ENCODE measurements at places on chromosomes 12 and 14.

DNA sequence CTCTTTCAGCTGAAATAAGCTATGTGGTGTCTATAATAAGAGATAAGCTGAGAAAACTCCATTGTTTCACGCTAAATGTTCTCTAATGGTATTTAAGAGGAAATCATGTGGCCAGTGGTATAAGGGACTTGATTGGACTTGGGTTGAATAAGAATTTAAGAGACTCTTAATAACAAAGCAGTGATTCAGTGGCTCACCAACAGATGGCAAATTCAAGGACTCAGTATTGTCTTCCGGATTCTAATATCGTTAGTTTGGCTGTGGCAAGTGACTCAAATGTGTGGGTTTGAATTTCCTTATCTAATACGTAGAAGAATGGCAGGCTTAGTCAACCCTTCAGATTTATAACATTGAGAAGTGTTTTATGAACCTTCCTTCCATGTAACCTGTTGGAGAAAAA lies 49.1 kb upstream of the KCNH3 start:
- DNase-seq: no peak

DNA sequence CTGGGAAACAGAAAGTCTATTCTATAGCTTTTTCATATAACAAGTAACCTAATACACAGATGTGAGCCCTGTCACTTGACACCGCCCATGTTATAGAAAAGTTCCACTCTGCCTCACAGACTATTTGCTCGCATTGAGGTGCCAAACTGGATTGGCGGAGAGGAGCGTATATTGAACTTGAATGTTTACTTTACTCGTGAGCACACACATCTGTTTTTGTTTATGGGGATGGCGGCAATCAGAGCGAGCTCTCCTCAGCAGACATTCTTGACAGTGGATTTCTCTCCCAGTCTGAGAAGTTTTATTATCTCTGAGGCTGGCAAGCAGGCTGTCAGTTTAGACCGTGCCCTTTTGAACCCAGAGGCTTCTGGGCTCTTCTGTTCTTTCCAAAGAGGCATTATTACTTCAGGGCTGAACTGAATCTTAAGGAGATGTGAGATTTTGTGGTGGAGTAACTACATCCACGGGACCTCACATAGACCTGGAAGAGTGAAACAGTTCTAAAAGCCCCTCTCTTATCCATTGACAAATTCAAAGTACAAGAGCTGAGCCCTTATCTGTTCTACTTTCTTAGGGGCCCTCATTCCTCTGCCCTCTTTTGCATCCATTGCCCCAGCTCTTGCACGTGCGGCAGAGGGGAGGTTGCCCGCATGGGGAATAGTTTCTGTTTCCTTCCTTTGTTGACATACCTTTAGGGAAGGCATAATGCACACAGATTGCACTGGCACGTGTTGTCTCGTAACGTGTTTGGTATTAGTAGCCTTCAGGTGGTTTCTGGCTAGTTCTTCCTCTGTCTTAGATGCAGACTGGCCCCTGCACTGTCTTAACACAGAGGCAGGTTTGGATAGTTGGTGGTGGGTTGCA lies 68.2 kb downstream of the DRAM1 start:
- DNase-seq: no peak

DNA sequence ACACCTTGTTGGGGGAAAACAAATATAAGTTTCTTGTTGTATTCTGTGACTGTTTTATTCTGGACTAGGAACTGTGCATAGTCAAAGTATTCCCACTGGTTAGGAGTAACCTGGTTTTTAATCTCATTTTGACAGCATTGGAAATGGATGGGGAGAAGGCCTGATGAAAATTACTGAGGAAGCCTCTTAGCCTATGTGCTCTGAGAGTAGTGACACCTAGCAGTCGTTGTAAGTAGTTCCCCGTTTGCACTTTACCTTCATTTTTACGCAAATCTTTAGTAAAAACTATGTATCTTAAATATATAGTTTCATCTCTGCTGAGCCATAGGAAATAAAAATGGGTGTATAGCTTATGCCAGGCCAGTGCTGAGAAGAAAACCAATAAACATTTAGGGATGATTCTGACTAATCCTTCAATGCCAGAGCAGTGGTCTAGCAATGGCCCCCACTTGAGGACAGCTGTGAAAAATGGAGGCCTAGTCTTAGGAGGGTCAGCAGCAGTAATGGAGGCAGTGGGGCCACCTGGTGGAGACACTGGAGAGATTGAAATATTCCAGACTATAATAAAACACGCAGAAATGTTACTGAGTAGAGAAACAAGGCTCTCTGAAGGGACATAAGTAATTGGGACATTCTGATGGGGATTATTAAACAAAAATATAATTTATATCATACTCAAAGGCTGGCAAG lies 133.2 kb upstream of the NOVA1 start:
- no peak for DNase-seq

DNA sequence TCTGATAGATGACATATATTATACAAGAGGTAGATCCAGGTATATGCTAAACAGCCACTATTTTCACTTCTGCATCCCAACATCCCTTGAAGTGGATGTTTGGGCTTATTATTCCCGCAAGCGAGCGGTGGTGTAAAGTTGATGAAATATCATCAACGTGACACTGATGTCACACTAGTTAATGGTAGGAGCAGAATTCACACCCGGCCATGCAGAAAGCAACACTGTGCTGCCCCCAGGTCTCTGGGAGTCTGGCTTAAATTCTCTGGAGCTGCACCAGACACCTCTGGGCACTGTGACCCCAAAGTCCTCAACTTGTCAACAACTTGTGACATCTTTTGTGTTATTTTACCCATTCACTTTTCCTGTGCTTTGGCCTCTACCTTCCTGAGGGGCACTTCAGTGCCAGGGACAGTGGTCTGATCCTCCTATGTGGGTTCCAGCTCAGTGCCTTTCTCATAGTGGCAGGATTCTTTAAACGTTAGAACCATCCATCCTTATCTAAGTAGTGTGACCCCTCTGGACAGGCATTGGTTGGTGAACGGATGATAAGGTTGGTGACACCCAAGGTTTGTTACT lies 952 bp downstream of the DRAM1 start:
- no peak for DNase-seq

- DNase-seq: no peak
These were observed 248.8 kb downstream of the ANO6 start for GRCh38 chr12:45464699-45465098.

GRCh38 chr12:58529114-58529665 lies 391.1 kb downstream of the LRIG3 start:
- DNase-seq: no peak

Data from CD4-positive, alpha-beta T cell treated with Interleukin-17A for 4 hours (primary cell).